CD4-positive, alpha-beta memory T cell (primary cell): ENCODE measurements at places on chromosomes 4 and X.

DNA sequence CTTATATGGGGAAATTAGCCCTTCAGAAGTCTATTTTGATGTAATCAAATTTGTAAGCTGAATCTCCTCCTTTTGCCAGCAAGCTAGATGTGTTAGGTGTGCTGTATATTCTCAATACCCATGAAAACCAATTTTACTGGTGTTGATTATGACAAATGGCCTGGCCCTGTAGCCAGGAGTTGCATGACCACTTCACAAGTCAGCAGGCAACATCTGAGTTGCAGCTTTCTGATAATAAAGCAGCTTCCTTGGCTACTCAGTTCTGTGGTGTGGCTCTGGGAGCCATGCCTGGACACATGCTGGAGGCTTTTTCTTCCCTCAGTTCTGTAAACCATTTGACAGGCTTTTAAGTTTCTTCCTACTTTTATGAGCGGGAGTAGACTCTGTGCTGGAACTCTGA, 154.1 kb upstream of the CXCL13 start:
- no peak for DNase-seq

DNA sequence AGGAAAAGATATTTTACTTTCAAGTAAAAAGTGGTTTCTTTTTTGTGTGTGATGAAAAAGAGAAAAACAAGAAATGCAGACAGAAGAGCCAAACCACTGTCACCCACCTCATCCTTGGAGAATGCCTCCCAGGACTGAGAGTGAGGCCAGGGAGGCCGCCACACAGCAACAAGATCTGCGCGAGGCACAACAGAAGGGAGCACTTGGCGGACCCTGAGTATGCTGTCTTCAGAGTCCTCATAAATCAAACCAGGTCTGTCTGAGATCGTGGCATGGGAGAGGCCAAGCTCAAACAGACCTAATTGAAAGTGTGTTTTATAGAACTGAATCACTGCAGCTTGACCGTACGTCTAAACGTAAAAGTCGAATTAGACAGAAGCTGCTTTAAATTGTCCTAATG, 134.3 kb upstream of the VCX2 start:
- no peak for DNase-seq

GRCh38 chr4:183288955-183289354, 31.1 kb downstream of the CLDN22 start:
- DNase-seq: no peak

DNA sequence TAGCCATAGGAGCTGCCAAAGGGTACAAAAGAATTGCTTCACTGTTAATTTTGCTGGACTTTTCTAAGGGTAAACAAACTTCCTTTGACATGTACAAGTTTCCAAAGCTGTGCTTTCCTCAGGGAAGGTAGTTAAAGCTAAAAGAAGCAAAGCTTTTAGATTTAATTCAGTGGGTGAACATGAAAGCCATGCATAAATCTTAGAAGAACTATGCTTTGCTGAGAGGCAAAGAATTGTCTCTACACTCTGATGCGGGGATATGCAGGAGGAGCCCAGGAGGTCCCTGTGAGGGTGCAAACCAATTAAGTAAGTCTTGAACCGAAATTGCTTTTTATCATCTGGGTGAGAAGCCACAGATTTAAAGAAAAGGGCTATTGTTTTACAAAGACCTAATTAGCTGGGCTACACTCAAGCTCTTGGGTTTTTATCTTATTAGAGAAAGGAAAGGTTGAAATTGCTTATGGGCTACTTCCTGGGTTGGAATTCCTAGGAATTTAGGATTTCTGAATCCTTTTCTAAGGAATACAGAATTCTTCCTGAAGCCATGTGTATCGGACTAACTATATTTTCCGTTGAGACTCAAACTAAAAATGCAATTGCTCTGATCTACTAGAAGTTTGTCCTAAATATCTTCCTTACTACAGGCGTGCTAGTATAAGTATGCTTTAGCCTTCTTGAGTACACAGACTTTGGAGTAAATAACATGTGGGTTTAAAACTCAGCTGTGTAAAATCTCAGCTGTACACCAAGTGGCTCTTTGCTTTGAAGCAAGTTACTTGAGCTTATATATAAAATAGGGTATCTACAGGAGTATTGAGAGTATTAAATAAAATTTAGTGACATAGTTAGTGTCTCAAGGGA, 188.4 kb upstream of the ANK2 start:
- DNase-seq: no peak

GRCh38 chr4:70651864-70652506, 14.3 kb downstream of the JCHAIN start:
- DNase-seq: peak; percentile 47

DNA sequence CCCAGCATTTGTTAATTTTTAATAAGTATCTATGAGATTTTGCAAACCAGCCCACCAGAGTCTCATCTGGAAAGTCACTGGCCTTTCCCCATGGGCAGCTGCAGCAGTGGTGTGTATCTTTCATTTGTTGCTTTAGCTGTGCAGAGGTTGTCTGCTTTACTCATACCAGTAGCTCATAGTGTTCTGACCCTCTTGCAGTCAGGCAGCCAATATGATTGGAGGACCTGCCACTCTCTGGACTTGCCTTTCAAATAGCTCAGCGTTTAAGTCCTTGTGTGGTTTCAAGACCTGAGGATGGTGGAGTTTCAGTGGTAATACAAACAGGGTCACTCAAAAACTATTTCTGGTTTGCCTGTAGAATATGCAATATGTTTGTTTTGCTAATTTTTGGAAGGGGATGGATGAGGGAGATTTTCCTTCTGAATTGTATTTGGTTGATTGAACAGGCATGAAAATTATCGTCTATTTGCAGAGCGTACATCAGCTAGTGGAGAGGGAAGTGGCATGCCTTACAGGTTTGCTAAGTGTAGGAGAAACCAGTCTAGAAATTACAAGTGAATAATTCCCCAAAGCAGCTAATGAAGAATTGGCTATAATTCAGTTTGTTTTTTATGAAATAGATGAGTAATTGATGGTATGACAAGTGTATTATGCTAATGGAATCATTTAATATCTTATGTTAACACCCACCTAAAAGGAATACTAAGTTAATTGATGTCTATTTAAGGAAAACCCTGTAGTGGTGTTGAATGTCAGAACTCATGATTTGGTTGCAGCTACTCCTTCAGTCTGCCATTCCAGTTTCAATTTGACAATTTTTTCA, 8.9 kb downstream of the POLA1 start:
- DNase-seq: no peak

- DNase-seq: peak; percentile 43
These were observed 4.9 kb downstream of the PLAC8 start for GRCh38 chr4:83109480-83110222.

DNA sequence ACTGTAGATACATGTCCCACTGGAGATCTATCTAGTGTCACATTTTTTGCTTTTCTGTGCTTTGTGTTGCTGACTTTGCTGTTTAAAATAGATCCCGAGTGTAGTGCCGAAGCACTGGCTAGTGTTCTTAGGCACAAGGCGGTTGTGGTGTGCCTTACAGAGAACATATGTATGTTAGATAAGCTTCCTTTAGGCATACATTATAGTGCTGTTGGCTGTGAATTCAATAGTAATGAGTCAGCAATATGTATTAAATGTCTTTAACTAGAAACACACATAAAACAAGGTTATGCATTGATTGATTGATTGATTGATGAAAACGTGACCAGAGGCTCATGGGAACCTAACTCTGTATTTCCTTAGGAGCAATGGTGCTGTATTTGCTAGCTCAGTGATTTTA, 56.2 kb downstream of the COX7B2 start:
- DNase-seq: no peak

- DNase-seq: peak; percentile 9
These were observed 63.3 kb upstream of the CCDC160 start for GRCh38 chrX:134173541-134174272.

- no peak for DNase-seq
These were observed 122.5 kb upstream of the MAMLD1 start for GRCh38 chrX:150240643-150240970.

- DNase-seq: no peak
These were observed 363.2 kb downstream of the IL15 start for GRCh38 chr4:141999446-142000143.

GRCh38 chr4:173125216-173125812, 43.3 kb upstream of the GALNT7 start:
- DNase-seq: no peak

DNA sequence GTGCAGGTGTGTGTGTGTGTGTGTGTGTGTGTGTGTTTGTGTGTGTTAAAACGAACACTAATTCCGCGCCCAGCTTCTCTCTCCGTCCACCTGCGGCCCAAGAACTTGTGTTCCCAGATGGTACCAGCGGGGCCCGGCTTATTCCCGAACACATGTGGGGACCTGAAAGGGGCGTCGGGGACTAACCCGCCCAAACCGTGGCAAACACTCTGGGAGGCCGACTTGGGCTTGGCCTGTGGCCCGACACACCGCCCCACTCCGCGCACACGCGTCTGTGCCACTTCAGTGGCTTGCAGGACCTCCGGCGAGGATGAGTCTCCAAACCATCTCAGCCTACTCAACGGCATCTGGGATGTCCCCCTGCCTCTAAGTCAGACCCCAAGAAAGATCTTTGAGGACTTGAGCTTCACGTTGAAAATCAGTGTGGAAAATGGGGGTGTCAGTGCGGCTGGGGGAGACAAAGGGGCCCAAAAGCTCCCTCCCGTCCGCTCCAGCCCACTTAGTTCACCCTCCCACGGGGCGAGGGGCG, 790 bp upstream of the HHIP start:
- DNase-seq: no peak

GRCh38 chrX:54043541-54044125, 640 bp downstream of the PHF8 start:
- DNase-seq: no peak

GRCh38 chr4:4693258-4693657, 151.4 kb upstream of the STX18 start:
- no peak for DNase-seq

GRCh38 chr4:8099981-8100464, 58.6 kb downstream of the ABLIM2 start:
- no peak for DNase-seq

GRCh38 chr4:163251204-163251603, 81.2 kb downstream of the NPY1R start:
- no peak for DNase-seq

DNA sequence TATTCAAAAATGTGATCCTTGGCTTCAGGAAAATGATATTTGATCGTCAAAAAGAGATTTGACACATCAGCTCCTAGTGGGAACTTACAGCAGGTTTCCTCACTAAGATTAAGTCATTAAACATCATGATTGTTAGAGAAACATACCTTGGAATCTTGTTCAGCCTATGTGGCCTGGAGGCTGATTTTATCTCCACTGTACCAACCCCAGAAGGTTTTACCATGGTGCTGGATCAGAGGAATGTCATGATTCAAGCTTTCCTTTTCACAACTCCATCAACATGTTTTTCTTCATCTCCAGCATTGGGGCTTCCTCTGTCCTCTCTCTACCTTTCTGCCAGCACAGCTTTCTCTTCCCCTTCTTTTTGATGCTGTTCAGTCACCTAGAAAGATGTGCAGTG, 68.4 kb upstream of the MID1IP1 start:
- DNase-seq: no peak

DNA sequence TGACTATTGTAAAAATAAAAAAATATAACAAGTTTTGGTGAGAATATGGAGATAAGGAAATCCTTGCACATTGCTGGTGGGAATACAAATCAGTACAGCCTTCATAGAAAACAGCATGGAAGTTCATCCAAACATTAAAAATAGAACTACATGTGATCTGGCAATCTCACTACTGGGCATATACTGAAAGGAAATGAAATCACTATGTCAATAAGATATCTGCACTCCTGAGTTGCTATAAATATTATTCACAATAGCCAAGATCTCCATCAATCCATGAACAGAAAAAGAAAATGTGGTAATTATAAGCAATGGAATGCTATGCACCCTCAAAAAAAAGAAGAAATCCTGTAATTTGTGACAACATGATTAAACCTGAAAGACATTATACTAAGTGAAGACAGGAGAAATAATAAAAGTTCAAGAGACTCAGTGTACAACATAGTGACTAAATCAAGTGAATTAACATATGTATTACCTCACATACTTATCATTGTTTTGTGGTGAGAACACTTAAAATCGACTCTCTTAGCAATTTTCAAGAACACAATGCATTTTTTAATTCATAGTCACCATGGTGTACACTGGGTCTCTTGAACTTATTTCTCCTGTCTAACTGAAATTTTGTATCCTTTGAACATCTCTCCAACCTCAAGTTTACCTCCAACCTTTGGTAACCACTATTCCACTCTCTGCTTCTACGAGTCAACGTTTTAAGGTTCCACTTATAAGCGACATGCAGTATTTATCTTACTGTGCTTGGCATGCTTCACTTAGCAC, 1703.7 kb upstream of the AGA start:
- no peak for DNase-seq

- DNase-seq: no peak
These were observed 180.8 kb downstream of the VEGFC start for GRCh38 chr4:176611951-176612350.

- no peak for DNase-seq
These were observed 148.7 kb upstream of the PTCHD1 start for GRCh38 chrX:23185951-23186350.
